ENCODE measurements at places on chromosomes 4 and X.

DNA sequence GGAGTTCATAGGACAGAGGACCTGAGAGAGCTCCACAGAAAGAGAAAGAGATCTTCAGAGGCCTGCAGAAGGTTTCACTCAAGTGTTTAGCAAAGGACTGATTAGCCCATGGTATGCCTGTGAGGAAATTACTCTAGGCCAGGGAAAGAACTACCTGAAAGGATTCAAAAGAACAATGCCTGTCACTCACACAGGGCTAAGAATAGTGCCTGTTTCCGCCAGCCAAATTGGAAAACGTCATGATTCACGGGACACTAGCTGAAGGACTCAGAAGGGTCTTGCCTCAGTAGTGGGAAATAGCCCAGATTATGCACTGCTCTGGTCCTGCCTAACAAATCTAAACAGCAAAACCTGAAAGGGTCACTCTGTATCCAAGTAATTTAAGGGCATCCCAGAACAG is 21.1 kb downstream of the SYTL4 start:
- no peak for DNase-seq

DNA sequence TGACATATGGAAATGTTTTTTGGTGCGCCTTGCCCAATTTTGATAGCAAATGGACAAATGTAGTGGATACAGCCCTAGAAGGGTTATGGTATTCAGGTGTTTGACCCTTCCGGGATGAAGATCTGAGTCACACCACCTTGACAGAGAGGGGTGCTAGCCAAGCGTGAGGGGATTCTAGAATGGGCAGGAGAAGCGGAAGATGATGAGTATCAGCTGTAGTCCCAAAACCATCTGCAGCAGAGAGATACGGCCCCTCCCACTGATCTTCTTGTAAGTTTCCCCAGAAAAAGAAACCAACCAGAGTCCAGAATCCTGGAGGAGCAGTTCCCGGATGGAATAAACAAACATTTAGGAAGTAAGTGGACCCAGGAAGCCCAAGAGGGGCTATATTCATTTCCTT is 18.1 kb downstream of the DCHS2 start:
- DNase-seq, result no peak

GRCh38 chr4:100170986-100171385 is 19.3 kb downstream of the DDIT4L start:
- peak; percentile 9 for DNase-seq

DNA sequence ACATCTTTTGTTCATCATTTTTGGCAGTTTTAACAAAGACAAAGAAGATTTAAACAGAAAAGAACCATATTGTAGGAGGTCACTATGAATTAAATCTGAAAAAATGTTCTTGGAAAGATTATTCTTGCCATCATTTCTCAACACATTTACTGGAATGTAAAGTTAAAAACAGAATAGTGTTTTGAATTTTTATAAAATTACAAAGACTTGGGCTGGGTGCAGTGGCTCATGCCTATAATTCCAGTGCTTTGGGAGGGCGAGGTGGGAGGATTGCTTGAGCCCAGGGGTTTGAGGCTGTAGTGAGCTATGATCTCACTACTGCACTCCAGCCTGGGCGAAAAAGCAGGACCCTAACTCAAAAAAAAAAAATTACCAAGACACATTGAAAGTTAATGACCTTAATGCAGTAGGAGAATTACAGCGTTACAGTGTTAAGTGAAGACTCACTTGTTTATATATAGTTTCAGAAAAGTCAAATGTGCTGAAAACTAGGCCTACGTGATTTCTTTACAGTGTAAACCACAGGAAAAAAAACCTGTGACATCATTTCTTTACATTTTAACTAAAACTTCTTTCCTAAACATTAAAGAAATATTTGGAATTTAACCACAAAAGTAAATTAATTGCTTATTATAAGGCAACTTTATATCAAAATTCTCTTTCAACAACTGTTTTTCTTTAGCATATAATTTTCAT is 7.9 kb downstream of the FAM13A start:
- no peak for DNase-seq

DNA sequence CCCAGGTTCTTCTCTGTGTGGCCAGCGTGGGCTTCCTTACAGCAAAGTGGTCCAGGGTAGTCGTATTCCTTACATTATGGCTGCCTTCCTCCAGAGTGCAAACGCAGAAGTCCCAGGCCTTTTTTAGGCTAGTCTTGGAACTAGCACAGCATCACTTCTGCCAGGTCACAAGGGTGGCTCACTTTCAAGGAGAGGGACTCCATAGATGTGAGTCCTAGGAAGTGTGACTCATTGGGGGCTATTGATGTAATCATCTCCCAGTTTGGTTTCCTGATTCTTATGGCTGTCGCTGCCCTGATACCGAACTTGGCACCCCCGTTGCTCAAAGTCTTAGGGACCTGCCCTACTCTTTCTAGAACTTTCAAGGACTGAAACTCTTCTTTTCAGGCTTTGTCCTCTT is 140.0 kb downstream of the DCK start:
- DNase-seq, result no peak

DNA sequence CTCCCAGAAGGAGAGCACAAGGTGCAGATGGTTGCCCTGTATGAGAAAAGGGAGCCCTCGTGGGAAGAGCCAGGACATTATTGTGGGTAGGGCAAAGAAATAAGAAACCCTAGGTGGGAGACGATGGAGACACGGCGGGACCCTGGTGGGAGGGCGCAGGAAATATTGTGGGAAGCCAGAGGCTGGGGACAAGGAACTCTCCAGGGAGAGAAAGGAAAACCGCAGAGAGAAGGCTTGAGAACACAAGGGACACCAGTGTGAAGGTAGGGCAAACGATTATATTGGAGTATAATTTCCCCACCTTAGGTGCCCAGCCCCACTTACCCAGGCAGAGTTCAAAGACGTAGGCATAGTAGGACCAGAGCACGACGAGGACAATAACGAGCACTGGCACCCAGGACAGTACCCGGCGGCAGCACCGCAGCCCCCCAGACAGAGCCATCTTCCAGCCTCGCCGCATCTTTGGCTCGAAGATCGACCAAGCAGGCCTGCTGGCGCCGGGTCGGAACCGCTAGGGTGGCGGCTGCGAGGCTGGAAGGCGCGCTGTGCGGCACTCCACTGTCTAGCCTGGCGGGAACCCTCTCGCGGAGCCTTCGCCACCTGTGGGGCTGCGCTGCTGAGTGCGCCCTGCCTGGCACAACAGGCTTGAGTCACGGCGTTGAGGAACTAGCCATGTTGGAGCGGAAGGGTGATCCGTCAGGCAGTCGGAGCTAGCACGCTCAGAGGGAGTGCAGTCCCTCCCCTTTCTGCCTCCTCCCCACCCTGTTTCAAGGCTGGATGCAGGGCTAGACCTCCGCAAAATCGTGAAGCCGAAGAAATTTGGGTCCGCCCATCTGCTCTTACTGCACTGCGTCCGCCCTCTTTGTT is at the start of gene ZDHHC15:
TSS of gene ZDHHC15 (minus strand) at position 473 of the 867 bp plus-strand sequence. CDS start at position 460, 13 bp downstream.
- peak; percentile 2 for DNase-seq

- DNase-seq, result no peak
Measured at GRCh38 chr4:172683021-172683420, 485.6 kb upstream of the GALNT7 start.

DNA sequence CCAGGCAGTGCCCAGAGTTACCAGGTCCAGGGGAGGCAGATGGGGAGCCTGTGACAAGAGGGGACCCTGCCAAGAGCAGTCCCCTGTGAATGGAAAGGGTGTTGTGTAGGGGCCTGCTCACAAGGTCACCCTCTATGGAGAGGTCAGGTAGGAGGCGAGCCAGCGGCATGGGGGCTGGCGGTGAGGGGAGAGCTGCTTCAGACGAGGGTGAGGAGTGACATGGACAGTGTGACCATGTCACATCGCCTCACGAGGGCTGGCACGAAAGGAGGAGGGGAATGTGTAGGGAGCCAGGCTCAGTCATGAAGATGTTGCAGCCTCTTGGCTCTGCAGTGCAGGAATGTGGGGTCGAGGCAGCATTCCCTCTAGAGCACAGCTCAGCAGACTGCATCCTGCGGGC is 29.6 kb downstream of the CLCN4 start:
- no peak for DNase-seq

DNA sequence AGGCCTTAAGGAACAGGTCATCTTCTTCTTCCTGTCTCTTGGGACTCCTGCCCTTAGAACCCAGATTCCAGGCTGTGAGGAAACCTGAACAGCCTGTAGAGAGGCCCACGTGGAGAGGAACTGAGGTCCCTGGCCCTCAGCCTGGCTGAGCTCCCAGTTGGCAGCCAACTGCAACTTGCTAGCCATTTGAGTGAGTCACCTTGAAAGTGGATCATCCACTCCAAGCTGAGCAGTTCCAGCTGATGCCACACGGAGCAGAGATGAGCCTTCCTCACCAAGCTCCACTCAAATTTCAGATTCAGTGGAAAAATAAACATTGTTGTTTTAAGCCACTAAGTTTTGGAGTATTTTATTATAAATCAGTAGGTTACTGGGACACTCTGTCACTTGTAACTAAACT is 392.5 kb downstream of the BCOR start:
- DNase-seq, result peak; percentile 92

DNA sequence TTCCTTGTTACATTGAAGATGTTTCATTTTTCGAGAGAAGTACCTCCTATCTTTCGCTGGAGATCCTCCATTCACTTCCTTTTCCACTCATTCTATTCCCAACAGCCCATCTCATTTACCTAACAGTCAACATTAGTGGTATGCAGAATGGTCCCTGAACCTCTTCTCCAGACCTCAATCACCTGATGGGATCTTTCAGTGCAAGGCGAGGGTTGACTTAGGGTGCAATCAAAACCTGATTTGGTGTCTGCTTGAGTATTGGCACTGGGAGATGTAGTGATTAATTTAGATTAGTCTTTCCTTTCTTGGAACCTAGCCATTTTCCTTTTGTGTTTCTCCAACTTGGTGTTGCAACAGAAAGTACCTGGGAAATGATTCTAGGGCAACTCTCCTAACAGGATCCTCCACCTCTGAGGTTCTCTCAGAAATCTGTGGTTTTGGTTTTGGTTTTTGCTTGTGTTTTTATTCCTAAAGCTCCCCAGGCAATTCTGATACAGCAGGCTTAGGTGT is 18.4 kb downstream of the DDX3X start:
- DNase-seq, result no peak

DNA sequence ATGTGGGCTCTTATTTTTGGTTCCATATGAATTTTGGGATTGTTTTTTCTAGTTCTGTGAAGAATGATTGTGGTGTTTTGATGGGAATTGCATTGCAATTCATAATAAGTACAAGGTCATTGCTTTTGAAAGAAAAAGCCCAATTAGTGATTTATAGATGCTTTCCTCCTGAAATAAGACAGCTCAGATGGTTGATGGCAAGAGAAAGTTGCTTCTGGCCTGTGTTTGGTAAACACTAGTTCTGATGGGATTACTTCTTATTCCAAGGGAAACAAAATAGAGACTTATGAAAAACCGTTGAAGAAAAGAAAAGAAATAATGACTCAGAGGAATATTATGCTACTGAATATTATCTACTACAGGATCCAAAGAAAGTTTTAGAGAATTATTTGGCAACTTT is 144.9 kb downstream of the SPANXA1 start:
- DNase-seq, result peak; percentile 41
